BJ (cell line): ENCODE measurements at places on chromosomes 3 and 15. TPM values are rescaled to one million over a fixed set of nuclear protein-coding genes. Genes with fewer than 3 reads are reported as not detected.

The C3orf22 gene
- not detected in 2 replicates for polyA plus RNA-seq

The PRR20G gene
- not detected in 2 replicates for polyA plus RNA-seq

The TPRA1 gene
- 42.3 and 72.2 TPM in 2 replicates for polyA plus RNA-seq

The RGMA gene
- 0.11 and 0.34 TPM in 2 replicates for polyA plus RNA-seq

The IQCH gene
- polyA plus RNA-seq = 0.82 and 1.5 TPM in 2 replicates

- DNase-seq = no peak
Measured at GRCh38 chr3:126416943-126417342, 22.2 kb downstream of the CFAP100 start.

DNA sequence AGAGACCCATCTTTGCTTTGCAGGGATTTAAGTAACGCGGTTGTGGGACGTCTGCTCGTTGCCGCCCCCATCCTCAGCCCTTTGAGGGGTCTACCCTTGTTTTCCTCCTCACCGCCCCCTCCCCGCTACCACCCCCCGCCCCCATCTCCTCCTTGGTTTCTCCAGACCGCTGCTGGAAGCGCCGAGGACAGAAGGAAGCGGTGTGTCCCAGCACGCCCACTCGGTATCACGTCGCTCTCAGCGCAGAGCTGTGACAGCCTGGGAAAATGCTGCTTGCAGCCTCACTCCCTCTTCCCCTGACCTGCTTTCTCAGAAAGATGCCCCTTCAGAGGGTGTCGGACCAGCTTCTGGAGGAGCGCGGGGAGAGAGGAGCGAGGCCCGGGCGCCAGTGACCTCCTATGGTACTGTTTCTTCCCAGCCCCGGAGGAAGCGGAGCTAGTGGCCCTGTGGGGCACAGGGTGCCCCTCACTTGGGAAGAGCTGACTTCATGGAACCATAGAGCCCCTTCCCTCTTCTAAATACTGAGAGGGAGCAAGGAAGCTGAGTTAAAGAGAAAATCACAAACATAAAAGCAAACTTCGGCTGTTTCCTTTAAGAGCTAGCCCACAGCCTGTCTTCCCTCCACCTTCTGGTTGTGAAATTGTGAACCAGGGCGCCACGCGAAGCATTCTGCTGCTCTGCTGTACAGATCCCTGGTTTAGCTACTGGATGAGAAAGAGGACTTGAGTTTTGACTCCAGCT, 698 bp downstream of the IL1RAP start:
- DNase-seq = no peak

DNA sequence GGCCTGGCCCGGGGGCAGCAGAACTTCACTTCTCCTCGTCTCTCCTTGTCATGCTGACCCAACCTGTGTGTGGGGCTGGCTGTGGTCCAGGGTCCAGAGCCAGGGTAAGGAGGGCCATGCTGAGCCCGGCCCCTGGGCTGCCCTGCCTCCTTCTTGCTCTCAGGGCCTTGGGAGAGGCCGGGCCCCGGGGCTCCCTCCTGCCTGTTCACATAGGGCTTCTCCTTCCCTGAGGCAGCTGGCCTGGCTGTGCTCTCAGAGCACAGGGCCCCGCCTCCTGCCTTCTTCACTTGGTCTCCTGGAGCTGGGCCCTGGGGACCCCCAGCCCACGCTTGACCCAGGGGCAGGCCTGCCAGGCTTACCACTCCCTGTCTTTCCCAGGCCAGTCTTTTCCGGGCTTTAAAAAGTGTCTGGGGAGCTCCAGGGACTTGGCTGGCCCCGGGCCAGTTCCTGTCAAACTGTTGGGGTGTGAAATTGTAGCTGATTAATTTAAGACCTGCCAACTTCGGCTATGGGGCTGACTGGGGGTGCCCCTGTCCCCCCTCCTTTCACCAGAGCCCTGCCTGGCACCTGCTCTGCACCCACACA, 11.8 kb downstream of the PLXNA1 start:
- no peak for DNase-seq

- no peak for DNase-seq
Measured at GRCh38 chr3:195081242-195081963, 189.6 kb downstream of the XXYLT1 start.

DNA sequence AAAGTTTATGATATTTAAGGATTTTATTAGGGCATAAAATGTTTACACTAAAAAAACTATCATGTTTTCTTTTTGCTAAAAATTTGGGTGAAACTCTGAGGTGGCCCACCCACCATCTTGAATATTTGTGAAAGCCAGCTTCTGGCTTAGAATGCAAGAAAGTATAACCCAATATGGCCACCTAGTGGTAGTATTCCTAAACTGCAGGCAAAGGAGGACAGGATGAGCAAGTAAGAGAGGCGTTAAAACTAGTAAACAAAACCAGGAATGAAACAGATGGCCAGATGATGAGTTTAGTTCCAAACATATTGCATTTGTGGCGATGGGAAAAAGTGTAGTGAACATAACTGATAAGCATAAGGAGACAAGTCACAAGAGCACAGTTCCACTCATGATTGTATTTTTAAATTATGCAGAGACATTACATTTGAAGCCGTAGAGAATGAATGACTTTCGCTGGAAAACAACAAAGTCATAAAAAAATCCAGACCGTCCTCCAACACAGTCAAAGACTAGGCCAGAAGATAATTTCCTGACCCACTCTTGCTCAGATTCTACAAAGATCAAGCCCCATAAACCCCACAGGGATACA, 103.3 kb upstream of the PRTG start:
- peak; percentile 57 for DNase-seq

GRCh38 chr3:37701734-37702433, 159.8 kb upstream of the CTDSPL start:
- DNase-seq = no peak

DNA sequence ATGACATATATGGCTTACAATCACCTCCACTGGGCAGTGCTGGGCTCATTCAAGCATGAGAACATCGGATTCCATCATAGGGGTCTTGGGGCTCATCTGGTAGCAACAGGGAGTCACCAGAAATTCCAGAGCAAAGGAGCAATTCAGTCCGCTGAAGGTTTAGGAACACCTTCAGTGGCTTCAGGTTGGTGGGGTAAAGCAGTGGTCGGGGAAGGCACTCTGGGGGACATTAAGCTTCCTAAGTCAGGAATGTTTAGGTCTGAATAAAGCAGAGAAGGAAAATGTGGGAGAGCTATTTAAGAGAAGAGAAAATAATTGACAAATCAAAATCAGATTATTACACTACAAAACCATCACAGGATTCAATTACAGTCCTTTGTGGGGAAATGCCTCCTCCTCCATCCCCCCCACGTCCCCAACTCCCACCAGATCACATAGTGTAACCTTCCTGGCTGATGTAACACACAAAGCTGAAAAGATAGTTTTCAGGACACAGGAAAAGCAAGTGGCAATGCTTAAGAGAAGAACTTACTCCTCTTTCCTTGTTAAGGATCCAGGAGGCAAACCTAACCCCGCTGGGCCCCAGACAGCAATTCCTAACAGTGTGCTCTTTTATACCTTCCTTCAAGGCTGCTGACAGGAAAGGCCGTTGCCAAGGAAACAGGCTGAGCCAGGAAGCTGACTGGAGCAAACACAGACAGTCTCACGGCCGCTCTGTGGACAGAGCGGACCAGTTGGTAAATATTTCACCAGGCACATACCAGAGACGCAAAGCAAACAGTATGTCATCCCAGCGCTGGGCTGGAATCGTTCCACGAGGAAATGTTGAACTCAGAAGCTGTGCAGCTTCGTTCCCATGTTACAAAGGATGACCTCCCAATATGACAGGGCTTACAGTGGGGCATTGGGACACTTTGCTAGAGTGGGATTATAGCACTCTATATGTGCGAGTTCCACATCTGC, 57.5 kb upstream of the LMCD1 start:
- DNase-seq = peak; percentile 99

- DNase-seq = no peak
Measured at GRCh38 chr3:183329543-183329942, 76.5 kb downstream of the B3GNT5 start.

DNA sequence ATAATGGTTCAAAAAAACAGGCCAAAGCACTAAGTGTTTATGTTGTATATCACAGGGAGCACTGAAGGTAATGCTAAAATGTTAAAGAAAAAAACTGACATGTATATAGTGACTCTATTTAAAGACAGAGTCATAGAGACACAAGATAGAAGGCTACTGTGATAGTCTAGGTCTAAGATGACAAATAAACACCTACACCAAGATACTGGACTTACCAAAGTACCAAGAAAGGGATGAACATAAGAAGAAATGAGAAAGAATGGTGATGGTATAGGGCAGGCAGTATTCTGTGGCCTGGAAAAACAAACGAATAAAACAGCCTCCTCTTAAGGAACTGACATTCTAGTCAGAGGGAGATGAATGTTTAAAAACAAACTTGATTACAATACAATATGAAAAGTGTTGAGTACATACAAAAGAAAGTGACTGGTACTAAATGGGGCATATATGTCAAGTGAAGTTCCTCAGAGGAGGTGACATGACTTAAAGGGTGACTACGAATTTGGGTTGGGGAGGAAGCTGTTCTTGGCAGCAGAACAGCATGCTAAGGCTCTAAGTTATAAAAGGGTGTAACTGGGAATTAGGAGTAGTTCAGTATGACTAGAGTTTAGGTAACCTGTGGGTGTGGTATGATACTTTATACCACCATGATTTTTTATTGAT, 5.9 kb downstream of the ABHD10 start:
- no peak for DNase-seq

- no peak for DNase-seq
Measured at GRCh38 chr3:148332509-148332908, 365.2 kb upstream of the AGTR1 start.

DNA sequence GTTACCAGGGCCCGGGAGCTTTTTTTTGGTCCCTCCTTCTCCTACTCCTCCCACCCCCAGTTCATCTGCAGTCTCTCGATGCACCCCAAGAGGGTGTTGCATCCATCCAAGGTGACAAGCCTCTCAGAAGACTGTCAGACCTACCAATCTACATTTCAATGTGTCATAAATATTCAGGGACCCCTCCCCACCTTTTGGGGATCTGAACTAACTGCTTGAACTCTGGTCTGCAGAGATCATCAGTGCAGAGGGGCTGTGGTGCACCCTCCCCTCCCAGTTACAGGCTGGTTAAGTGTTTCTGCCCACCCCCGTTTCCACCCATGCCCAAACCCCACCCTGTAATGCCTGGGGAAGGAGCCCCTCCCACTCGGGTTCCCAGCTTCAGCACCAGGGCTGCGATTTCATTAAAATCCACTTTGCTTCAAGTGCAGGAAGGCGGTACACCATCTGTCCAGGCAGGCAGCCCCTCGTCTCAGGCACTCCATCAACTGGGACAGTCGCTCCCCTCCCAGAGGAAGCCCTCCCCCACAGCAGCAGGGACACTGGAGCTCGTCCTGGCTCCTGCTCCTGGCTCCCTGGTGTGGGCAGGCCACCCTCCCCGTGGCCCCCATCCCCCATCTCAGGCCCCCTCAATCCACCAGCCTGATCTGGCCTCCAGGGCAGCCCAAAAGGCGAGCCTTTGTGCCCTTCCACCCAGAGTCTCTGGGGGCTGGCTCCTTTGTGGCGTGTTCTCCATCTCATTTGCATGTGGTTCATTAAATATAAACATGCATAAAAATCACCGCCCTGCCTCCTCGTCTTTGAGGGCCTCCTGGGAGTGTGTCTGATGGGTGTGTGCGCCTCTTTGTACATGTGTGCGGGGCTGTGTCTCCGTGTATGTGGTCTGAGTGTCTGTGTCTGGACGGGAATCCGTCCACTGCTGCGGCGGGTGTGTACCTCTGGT, 32.3 kb downstream of the RNU5B-1 start:
- DNase-seq = no peak

DNA sequence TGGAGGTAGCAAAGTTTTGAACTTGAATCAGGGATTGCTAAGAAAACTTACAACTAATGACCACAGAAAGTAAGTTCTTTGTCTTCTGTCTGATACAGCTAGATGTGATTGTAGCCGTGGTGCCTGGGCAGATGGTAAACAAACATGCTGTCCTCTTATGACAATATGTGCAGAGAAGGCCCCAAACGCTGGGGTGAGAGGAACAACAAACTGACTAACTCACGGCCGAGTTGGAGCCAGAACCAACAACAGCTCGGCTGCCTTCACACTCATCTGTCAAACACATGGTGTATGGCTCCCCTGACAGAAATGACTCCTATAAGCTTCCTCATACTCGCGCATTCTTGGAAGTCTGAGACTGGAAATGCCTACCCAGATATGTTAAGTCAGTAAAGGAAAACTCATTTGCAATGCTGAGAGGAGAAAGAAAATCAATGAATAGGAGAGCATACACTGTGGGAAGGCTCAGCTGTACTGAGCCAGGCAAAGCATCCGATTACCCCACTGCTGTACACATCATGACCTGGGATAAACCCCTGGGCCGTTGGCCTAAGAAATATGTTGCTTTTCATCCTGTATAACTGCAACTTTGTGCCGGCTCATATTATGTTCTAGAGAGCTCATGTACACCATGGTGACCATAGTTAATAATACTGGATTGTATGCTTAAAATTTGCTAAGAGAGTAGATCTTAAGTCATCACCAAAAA, 5.7 kb downstream of the THBS1 start:
- peak; percentile 53 for DNase-seq

DNA sequence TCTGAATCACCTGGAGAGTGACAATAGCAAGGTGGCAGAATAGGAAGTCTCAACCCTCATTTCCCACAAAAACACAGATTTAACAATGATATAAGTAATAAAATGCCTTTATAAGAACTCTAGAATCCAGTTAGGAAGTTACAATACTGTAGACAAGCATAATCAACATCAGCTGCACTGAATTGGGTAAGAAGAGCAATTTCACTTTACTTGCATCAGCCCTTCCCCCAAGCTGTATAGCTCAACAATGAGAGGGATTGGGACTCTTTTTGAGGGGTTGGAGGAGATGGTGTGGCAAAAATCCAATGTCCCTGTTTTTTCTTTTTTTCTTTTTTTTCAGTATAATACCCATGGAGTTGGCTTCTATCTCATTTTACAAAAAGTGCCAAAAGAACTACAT, 63.1 kb downstream of the SERP1 start:
- DNase-seq = no peak

DNA sequence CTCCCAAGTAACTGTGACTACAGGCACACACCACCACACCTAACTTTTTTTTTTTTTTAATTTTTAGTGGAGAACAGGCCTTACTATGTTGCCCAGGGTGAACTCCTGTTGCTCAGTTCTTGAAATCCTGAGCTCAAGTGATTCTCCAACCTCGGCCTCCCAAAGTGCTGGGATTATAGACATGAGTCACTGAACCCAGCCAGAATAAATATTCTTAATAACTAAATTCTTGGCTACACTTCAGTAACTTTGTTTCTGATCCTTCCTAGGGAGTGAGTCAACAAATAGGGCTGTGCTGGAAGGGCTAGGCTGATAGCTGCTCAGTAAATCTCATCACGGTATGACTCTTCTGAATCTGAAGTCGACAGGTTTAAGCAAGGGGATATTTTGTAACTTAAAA, 56.6 kb downstream of the P3H2 start:
- DNase-seq = peak; percentile 87

- no peak for DNase-seq
Measured at GRCh38 chr15:78873793-78874765, 1.4 kb downstream of the MORF4L1 start.
